Stimulated activated CD8-positive, alpha-beta memory T cell treated with anti-CD3 and anti-CD28 coated beads, Interleukin-12 subunit alpha, Interleukin-12 subunit beta, amount 100 ng/mL, for 1 hour (primary cell): ENCODE measurements at places on chromosomes 4 and X.

- DNase-seq: no peak
Measured at GRCh38 chr4:18421519-18421918, 400.0 kb upstream of the LCORL start.

GRCh38 chrX:68199062-68199848 is 234.0 kb downstream of the OPHN1 start:
- no peak for DNase-seq

DNA sequence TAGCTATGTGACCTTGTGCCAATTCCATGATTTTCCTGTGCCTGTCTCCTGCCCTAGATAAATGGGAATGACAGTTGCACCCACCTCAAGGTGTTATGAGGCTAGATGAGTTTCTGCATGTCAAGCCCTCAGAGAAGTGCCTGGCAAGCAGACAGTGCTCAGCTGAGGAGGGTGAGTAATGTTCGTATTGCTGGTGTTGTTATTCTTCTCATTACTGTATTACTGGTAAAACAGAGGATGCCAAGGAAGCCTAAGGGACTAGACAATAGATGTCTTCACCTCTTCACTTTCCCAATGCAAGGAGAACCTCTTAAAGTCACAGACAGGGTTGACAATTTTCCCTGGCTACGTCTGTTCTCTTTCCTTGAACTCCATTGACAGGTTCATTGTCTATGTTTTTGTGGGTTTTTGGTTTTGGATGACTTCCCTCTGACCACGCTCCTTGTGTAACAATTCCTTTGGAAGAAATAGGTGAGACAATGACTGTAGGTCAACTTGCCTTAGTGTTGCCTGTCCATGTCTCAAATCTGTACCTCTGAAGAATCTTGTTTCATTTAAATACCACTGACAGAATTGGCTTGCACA is 19.2 kb downstream of the ETDC start:
- DNase-seq: no peak

DNA sequence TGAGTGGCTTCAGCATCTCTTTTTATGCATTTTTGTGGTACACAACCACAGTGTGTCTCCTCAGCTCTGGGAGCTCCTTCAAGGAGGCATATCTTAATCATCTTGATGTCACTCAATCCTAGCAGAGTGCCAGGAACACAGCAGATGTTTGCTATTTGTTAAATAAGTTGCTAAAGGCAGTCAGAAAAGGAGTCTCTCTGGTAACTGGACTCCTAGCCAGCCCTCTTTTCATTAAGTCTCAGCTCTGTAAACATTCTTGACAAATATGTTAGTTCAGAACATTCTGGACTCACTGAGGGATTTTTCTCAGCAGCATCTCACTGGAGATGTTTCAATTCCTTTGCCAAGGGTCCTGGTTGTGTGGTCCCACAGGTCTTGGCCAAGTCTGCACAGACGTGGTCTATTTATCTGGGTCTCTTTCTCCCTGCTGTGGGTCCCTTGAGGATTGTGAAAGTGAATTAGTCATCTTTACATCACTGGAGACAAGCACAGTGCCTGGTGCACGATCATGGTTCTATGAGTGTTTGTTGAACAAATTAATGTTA is 20.3 kb upstream of the FAM9C start:
- no peak for DNase-seq

DNA sequence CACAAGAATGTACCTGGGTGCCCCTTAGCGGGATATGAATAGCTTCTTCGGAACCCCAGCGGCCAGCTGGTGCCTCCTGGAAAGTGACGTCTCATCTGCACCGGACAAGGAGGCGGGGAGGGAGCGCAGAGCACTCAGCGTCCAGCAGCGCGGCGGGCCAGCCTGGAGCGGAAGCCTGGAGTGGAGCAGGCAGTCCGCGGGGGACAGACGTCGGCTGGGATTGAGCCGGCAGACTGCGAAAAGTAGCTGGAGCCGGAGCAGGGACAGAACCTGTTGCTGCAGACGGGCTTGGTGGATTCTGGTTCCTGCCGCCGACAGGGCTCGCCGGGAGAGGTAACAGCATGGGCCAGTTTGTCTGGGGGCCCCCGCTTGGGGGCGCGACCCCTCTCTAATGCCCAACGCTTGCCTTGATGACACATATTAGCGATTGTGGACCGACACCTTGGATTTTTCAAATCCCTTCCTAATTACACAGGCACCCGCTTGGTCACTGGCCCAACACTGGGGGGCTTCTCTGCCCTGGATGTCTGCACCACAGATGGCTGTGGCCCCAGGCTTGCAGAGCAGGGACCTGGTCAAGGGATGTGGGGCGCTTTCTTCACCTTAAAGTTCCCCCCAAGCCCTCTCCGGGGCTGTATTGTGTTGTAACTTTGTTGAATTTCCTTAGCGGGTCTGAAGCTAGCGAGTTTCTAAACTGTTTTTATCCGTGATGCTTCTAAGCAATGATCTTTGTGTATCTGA is at the start of gene NPFFR2:
NPFFR2 (plus strand) TSS at position 133 of the 741 bp plus-strand sequence. CDS start 96,592 bp downstream, outside the sequence.
- no peak for DNase-seq

- DNase-seq: no peak
Measured at GRCh38 chr4:113404167-113404571, 354.7 kb downstream of the ANK2 start.

- no peak for DNase-seq
Measured at GRCh38 chr4:24642981-24643547, 58.7 kb upstream of the DHX15 start.

DNA sequence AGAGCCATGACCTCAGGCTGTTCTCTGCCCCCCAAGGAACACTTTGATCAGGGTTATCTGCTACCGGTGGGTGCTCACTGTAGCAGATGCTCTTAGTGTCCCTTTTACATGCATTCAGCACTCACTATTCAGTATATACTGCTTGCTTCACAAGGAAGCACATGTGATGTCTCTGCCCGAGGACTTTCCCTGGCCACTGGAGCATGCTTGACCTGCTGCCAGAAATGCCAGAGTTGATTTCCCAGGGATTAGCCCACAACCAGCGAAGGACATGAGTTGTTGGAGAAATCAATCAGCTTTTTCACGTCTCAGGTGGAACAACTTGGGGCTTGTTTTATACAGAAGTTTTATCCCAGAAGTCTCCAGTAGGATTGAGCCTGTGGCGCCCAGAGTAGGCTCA is 51.2 kb upstream of the RPS6KA3 start:
- DNase-seq: no peak

- no peak for DNase-seq
Measured at GRCh38 chr4:110550260-110550659, 72.6 kb downstream of the PITX2 start.

DNA sequence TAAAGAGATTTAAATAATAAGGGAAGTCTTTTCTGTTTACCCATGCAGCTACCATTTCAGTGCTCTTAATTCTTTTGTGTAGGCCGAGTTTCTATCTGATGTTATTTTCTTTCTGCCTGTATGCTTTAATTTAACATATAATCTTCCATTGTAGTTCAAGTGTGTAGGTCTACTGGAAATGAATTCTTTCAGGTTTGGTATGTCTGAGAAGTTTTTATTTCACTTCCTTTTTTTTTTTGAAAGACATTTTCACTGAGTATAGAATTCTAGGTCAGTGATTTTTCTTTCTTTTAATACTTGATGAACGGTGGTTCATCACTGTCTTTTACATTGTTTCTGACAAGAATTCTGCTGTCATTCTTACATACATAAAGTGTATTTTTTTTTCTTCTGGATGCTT is 42.1 kb downstream of the VAMP7 start:
- DNase-seq: no peak

DNA sequence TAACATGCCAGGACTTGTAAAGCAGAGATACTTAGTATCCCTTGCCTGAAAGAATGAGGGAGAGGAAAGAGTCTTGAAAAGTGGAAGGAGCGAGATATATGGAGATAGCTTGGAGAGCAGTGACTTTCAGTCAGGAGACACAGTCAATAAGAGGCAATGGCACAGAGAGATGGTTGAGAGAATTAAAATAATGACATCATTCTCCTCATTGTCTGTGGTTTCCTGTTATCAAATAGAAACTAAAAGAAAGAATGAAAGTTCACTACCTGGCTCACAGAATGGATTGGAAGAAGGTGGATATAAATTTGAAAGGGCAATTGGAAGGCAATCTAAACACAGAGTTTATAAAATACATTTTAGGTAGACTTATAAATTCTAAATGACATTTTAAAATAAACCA is 760.2 kb upstream of the AADAT start:
- DNase-seq: no peak

DNA sequence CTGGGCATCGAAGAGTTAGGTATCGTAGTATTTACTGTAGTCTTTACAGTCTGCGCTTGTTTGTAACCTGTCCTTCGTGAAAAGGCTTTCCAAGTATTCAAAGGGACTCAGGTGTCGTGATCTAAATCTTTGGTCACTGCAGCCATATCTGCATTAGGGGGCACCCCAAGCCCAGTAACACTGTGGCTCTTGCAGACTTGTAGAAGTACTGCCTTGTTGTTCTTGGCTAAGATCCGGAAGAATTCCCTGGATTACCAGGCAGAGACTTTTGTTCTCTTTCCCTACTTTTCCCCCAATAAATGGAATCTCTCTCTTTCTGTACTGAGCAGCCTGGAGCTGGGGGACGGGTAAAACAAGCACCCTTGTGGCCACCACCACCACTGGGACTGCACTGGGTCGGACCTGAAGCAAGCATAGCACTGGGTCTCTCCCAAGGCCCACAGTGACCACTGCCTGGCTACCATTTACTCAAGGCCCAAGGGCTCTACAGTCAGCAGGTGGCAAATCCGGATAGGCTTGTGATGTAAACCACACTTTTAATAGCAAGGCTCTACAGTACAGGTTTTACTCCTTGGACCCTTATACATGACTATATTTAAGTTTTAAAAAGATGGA is 12.0 kb downstream of the CXorf58 start:
- no peak for DNase-seq

DNA sequence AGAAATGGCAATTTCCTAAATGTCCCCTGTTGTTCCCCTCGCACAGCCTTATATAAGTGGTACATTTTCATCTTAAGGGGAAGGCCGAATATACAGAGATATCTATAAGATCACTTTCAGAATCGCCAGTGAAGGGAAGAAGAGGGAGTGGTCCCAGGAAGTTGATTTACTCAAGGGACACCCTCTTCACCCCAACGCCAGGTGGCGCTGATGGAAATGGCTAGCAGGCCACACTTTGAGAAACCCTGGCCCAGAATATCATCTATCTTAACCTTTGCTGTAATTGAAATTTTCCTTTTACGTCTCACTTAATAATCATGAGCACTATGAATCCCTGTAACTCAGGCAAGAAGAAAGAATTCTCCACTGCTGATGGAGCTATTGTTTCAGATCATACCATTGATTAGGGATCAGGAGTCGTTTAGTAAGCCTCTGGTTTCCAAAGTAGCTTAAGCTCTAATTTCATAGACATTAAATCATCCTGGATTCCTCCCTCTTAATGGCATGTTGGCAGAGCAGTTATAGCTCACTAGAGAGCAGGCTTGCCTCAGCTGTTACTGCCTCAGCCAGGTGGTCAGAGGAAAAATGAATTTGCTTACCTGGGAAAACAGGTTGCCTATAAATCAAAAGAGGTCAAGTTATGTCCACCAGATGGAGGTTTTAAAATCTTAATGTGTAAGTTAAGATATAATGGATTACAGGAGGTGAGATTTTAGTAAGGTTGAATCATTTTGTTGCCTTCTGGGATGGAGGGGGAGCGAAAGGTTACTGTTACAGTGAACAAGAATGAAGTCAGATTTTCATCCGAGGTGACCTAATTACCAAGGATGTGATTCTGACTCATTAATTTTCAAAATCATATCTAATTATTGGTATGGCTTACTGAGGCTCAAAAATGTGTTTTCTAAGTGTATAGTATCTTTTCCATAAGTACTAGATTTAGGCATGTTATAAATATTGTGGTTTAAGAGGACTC is 941.2 kb upstream of the TENM3 start:
- no peak for DNase-seq

GRCh38 chr4:73897380-73898136 is 28.4 kb downstream of the CXCL1 start:
- DNase-seq: no peak

DNA sequence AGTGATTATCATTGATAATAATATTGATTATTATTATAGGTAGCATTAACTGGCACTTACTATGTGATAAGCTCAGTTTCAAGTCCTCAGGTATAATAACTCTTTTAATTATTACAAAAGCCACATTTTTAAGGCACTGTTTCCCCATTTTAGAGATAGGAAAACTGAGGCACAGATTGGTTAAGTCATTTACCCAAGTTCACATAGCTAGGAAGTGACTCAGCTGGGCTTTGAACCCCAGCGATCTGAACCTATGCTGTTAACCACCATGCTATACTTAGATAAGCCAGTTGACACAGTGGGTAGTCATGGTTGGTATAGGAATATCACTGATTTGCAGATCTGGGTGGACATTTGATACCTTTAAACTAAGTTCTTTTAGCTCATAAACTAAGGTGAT is 110.4 kb downstream of the FRAS1 start:
- no peak for DNase-seq

DNA sequence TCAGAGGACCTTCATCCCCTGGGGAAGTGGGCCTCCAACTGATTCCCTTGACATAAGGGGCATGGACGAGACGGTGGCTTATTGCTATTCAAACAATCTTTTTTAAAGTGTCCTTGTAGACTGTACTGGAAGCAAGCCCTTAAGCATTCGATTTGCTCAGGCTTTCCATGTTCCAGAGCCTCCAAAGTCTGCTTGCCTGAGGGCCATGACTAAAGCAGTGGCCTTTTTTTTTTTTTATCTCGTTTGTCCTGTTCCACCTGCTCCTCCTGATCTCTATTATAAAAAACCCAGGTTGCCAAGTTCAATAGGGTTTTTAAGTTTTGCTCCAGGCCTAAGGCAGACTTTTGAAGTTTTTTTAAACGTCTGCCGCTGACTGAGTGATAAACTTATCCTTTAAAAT is 103.7 kb upstream of the AADAT start:
- no peak for DNase-seq

GRCh38 chrX:103554687-103555424 is 30.5 kb upstream of the TCEAL4 start:
- DNase-seq: peak; percentile 35

DNA sequence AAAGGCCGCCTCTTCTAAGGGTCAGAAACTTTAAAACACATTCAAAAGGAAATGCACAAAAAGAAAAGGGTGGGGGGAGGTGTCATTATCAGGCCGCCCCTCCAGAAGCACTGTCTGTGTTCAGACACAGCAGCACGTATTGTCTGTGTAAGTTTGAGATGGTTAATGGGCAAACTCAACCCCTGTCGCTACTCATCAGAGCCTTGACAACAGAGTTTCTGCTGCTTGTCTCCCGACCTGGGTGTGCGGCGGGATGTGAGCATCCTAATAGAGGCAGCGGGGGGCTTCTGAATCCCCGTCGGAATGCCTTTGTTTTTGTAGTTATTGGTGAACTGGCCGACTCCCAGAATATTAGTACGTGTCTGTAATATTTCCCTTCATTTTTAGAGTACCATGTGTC is 158.9 kb downstream of the DCTD start:
- no peak for DNase-seq

DNA sequence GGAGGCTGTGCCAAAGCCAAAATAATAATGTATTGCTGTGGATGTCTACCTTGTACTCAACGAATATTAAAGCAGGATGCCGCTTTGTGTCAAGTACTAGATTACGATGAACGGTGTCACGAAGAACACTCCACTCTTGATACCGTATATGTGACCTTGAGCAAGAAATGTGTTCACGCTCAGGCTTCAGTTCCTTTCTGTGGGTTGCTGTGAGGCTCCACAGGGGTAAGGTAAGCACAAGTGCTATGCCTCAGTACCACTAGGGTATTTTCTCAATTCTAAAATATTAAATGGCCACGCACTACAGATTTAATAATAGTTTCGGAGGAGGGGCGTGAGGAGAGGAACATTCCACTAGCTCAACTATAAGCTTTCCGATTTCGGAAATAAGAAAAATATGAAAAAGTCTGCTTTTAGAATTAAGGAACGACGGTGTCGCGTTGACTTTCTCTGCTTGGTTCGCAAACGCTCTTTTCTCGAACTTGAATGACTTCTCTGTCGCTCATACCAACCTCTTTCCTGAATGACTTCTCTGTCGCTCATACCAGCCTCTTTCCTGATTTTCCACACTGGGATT is 607 bp upstream of the SCOC start:
- no peak for DNase-seq
